ENCODE measurements at places on chromosomes 1 and 21. TPM values are rescaled to one million over a fixed set of nuclear protein-coding genes. Genes with fewer than 3 reads are reported as not detected.

The CLDN14 gene
- polyA plus RNA-seq: not detected

The AJAP1 gene
- not detected for polyA plus RNA-seq

The CFHR5 gene
- not detected for polyA plus RNA-seq

The KRTAP19-3 gene
- not detected for polyA plus RNA-seq

The IVNS1ABP gene
- polyA plus RNA-seq: 50.9 TPM

The OR2L2 gene
- not detected for polyA plus RNA-seq

The MIXL1 gene
- not detected for polyA plus RNA-seq

The HSPB7 gene
- polyA plus RNA-seq: not detected

The INSRR gene
- not detected for polyA plus RNA-seq

The OR6K3 gene
- polyA plus RNA-seq: not detected

The L1TD1 gene
- polyA plus RNA-seq: 0.22 TPM

The SAMD13 gene
- polyA plus RNA-seq: 0.56 TPM

DNA sequence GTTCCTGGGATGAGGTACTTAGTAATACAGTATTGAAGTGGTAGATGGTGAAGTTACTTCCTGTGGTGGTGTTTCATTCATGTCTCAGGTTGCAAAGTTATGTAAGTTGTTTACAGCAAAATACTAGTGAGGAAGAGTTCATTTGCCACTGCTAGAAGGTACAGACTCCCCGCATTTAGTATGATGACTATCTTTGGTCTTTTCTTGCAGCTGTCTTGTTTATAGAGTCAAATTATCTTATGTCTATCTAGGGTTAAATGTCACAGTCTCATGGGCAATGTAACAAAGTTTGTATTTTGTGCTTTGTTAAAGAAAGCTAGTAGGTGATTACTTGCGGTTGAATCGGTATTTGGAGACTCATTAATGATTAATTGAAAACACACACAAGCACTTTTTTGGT lies 50.2 kb downstream of the LRRC8D start:
- no peaks in the 10 kb centered on the region for H3K27me3 ChIP-seq
- peaks cover 48% of the 10 kb centered on the region for H3K36me3 ChIP-seq
- H3K4me1 ChIP-seq: no peaks in the 10 kb centered on the region

DNA sequence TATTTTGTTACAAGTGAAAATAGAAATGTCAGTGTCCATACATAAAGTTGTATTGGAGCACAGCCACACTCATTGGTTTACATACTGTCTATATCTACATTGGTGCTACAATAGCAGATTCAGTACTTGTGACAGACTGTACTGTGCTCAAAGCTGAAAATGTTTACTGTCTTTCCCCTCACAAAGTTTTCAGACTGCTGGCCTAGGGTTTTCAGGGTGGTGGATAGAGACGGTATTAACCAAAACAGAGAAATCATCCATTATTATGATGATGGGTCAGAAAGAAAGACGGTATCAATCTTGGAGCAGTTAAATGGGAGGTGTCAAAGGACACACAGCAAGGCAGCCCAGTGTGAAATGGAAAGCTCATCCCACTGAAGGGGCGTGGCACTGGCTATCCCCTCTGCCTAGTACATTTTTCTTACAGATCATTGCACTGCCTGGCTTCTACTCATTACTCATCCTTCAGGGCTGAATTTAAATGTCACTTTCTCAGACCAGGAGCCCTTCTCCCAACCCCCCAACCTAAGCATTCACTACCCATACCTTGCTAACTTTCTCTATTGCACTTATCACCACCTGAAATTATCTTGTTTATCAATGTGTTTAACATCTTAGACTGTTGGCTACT lies 10.2 kb downstream of the JAK1 start:
- H3K27me3 ChIP-seq: no peaks in the 10 kb centered on the region
- DNase-seq: no peak
- H3K27ac ChIP-seq: peak overlapping the region; percentile 87
- peak overlapping the region; percentile 50 for H3K4me3 ChIP-seq
- H3K4me1 ChIP-seq: peaks cover 46% of the 10 kb centered on the region

- no peak for DNase-seq
- H3K27ac ChIP-seq: no peak overlapping the region
- peaks cover 11% of the 10 kb centered on the region for H3K4me1 ChIP-seq
Observed at GRCh38 chr1:207918011-207918410, 7.1 kb upstream of the CD34 start.

GRCh38 chr21:40696246-40696645 lies 150.7 kb downstream of the DSCAM start:
- no peak overlapping the region for H3K4me3 ChIP-seq
- H3K4me1 ChIP-seq: no peaks in the 10 kb centered on the region
- H3K27ac ChIP-seq: no peak overlapping the region
- H3K36me3 ChIP-seq: no peaks in the 10 kb centered on the region
- no peak for DNase-seq
- H3K27me3 ChIP-seq: no peaks in the 10 kb centered on the region

DNA sequence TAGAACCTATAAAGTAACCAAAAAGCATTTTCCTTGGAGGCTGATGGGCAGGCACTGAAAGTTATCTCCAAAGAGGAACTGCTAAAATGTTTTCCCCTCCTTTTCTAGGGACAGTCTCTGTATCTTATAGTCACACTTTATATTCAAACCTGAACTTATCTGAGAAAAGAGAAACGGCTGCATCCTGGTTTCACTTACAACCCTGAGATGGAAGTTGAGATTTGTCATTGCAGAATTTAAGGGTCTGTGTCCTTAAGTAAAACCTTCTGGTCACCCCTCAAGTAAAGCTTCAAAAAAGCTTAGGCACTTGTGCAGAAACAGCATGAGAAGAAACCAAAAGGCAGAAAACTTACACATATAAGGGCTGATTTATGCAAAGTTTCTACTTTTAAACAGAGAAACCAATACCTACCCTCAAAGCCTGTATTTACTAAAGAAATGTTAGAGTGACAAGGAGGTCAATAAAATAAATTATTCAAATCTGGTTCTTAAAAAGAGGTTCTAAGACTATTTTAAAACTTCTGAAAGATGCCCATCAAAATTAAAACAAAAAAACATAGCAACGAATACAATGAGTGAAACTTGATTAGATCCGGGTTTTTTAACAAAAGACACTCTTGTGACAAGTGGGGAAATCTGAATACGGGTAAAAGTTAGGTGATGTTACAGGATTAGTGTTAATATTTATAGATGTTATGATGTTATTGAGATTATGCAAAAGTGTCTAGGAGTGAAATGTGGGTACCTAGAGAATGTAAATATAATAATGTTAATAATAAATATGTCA lies 9.9 kb downstream of the CD58 start:
- H3K27ac ChIP-seq: peak overlapping the region; percentile 66
- H3K36me3 ChIP-seq: peaks cover 20% of the 10 kb centered on the region
- peaks cover 47% of the 10 kb centered on the region for H3K4me1 ChIP-seq

GRCh38 chr1:230268371-230269170 lies 157.6 kb downstream of the PGBD5 start:
- no peaks in the 10 kb centered on the region for H3K4me1 ChIP-seq
- H3K36me3 ChIP-seq: peaks cover 86% of the 10 kb centered on the region
- H3K27ac ChIP-seq: no peak overlapping the region
- no peak for DNase-seq
- H3K27me3 ChIP-seq: no peaks in the 10 kb centered on the region
- no peak overlapping the region for H3K4me3 ChIP-seq

DNA sequence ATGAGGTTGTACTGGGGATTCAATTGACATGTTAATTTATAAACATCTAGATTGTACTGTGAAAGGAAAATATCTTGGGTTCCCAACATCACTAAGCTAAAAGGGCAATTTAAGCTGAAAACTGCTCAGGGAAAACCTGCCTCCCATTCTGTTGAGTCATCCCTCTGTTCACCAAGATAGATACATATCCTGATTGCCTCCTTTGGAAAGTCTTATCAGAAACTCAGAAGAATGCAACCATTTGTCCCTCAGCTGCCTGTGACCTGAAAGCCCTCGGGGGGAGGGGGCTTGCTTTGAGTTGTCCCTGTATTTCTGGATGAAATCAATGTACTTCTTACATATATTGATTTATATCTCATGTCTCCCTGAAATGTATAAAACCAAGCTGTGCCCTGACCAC lies 187.0 kb upstream of the ETV3 start:
- no peak overlapping the region for H3K4me3 ChIP-seq
- no peaks in the 10 kb centered on the region for H3K36me3 ChIP-seq
- no peak overlapping the region for H3K27ac ChIP-seq
- H3K4me1 ChIP-seq: no peaks in the 10 kb centered on the region
- no peak for DNase-seq

- H3K4me3 ChIP-seq: no peak overlapping the region
- H3K27me3 ChIP-seq: peaks cover 10% of the 10 kb centered on the region
- H3K27ac ChIP-seq: no peak overlapping the region
- no peak for DNase-seq
- no peaks in the 10 kb centered on the region for H3K4me1 ChIP-seq
- no peaks in the 10 kb centered on the region for H3K36me3 ChIP-seq
Observed at GRCh38 chr21:37534431-37534830, 167.9 kb downstream of the DYRK1A start.

DNA sequence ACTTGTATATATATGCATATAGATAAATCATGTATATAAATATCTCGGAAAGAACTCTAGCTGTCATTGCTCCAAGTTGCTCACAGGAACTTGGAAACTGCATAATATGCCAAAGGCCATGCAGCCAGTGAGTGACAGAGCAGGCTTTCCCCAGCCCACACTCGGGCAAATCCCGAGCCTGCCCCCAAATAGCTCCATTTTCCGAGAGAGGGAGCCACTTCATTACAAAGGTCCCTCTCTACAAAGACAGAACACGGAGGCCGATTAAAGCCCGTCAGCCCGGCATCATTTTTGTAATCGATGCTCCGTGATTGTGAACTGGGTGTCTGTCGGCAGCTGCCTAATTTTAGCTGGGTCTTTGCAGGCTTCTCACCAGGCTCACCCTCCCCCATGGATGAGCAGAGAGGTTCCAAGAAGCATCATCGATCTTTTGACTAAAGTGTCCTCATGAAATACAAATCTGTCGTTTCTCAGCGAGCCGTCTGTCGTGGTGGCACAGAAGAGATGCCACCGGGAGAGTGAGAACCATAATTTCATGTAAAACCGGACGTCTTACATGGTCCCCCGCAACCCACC lies 663.9 kb downstream of the PTPRU start:
- no peak overlapping the region for H3K27ac ChIP-seq
- DNase-seq: no peak
- H3K27me3 ChIP-seq: peaks cover 3% of the 10 kb centered on the region
- H3K4me3 ChIP-seq: no peak overlapping the region
- peaks cover 6% of the 10 kb centered on the region for H3K4me1 ChIP-seq

DNA sequence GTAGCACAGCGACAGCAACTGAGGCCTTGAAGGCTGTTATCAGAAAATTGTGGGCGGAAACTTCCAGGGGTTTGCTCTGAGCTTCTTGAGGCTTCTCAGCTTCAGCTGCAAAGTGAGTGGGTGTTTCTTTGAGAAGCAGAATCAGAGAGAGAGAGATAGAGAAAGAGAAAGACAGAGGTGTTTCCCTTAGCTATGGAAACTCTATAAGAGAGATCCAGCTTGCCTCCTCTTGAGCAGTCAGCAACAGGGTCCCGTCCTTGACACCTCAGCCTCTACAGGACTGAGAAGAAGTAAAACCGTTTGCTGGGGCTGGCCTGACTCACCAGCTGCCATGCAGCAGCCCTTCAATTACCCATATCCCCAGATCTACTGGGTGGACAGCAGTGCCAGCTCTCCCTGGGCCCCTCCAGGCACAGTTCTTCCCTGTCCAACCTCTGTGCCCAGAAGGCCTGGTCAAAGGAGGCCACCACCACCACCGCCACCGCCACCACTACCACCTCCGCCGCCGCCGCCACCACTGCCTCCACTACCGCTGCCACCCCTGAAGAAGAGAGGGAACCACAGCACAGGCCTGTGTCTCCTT lies at the start of gene FASLG:
TSS of gene FASLG (plus strand) at position 233 of the 583 bp plus-strand sequence. CDS start at position 332, 99 bp downstream.
- H3K36me3 ChIP-seq: no peaks in the 10 kb centered on the region
- H3K4me3 ChIP-seq: no peak within 1 kb of the TSS
- no peaks in the 10 kb centered on the region for H3K27me3 ChIP-seq
- DNase-seq: no peak

GRCh38 chr1:180567654-180568053 lies 8.9 kb downstream of the OVAAL start:
- no peaks in the 10 kb centered on the region for H3K4me1 ChIP-seq
- H3K27me3 ChIP-seq: no peaks in the 10 kb centered on the region
- H3K27ac ChIP-seq: no peak overlapping the region
- no peaks in the 10 kb centered on the region for H3K36me3 ChIP-seq

- DNase-seq: no peak
- peaks cover 42% of the 10 kb centered on the region for H3K27me3 ChIP-seq
- no peak overlapping the region for H3K4me3 ChIP-seq
Observed at GRCh38 chr1:201885531-201886075, 3.1 kb upstream of the SHISA4 start.

GRCh38 chr1:161801955-161802354 lies 35.8 kb downstream of the ATF6 start:
- DNase-seq: no peak
- H3K27ac ChIP-seq: no peak overlapping the region
- peaks cover 99% of the 10 kb centered on the region for H3K36me3 ChIP-seq
- no peak overlapping the region for H3K4me3 ChIP-seq
- no peaks in the 10 kb centered on the region for H3K27me3 ChIP-seq

- H3K4me3 ChIP-seq: no peak overlapping the region
- DNase-seq: no peak
- H3K27me3 ChIP-seq: no peaks in the 10 kb centered on the region
Observed at GRCh38 chr21:27362249-27362648, 395.4 kb upstream of the ADAMTS5 start.

DNA sequence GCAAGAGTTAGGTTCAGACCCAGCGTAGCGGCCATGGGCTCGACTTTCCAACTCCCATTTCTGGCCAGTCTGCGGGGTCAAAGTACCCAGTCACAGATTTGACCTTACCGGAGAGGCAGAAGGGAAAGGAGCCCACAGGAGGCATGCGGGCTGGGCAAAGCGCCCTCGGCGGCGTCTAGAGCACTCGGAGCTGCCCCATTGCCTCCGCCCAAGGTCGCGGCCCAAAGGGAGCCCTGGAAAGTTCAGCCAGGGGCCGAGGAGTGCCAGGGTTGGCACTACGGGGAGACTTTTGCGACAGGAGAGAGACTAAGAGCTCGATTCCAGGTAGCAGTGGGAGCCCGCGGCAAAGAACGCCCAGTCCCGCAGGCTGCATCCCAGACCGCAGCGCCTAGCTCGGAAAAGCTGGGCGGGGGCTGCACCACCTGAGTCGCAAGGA lies 896 bp downstream of the KANK4 start:
- no peaks in the 10 kb centered on the region for H3K36me3 ChIP-seq
- DNase-seq: no peak
- no peak overlapping the region for H3K27ac ChIP-seq

DNA sequence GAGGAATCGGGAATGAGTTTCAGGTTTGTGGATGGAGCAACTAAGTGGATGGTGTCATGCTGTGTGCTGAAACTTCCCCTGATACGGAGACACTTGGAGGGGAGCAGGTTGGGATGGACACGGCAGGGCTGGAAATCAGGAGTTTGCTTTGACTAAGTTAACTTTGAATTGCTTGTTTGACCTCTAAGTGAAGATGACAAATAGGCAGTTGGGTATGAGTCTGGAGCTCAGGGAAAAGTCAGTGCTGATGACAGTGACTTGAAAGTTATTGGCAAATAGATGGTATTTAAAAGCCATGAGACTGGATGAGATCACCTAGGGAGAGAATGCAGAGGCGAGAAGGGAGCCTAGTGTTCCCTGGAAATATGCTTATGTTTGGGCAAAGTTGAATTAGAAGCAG lies 12.8 kb upstream of the ZSCAN20 start:
- no peaks in the 10 kb centered on the region for H3K27me3 ChIP-seq
- no peak overlapping the region for H3K27ac ChIP-seq
- H3K4me3 ChIP-seq: peak overlapping the region; percentile 51
- no peaks in the 10 kb centered on the region for H3K36me3 ChIP-seq
